Chondrocyte (in vitro differentiated cells): ENCODE measurements at places on chromosomes 11 and 22. TPM values are rescaled to one million over a fixed set of nuclear protein-coding genes. Genes with fewer than 3 reads are reported as not detected.

DNA sequence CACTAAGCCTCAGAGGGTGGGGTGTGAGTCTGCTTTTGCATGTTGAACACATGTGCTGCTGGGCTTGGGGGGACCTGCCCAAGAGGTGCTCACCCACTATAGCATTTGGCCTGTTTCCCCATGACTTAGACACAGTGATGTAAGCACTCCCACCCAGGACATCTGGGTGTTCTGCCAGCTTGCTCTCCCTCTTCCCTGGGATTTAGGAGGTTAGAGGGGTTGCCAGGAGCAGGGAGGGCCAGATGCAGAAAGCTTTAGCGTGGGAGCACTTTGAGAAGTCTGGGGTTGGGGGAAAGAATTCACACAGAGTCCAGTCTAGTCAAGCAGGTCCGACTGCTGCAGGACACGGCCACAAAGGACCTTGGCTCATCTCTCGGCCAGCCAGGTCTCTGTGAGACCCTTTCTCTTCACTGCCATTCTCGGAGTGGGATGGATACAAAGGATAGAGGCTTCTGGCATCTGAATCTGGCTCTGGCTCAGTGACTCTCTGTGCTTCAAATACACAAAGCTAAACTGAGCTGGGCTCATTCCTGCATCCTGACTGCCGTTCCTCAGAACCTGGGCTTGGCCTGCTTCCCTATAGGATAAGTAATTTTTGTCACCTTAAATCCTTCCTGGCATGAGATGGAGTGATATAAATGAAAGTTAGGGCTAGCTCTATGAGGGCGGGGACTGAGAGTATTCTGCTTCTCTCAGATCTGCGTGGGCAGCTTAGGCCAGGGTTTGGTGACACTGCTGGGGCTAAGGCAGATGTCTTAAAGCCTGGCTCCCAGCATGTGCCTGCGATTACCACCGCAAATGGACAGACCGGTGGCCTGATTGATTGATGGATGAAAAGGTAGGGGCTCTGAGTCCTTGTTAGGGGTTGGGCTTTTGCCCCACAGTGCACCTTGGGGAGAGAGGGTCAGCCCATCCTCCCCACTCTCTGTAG, 14.5 kb downstream of the USP2 start:
- no peak overlapping the region for H3K27ac ChIP-seq
- no peaks in the 10 kb centered on the region for H3K36me3 ChIP-seq
- DNase-seq, result peak; percentile 33
- no peak overlapping the region for H3K4me3 ChIP-seq
- H3K4me1 ChIP-seq, result peaks cover 45% of the 10 kb centered on the region

The CALCA gene
- not detected in 3 replicates for total RNA-seq

GRCh38 chr11:117017456-117017855, 80.8 kb downstream of the SIK3 start:
- H3K27me3 ChIP-seq, result no peaks in the 10 kb centered on the region
- H3K4me1 ChIP-seq, result peaks cover 1% of the 10 kb centered on the region
- H3K27ac ChIP-seq, result no peak overlapping the region
- DNase-seq, result no peak
- H3K36me3 ChIP-seq, result no peaks in the 10 kb centered on the region

The PGA5 gene
- not detected in 3 replicates for total RNA-seq

- H3K4me3 ChIP-seq, result peak overlapping the region; percentile 70
- DNase-seq, result no peak
- H3K4me1 ChIP-seq, result peaks cover 9% of the 10 kb centered on the region
Observed at GRCh38 chr11:119148720-119149017, 183 bp upstream of the ABCG4 start.

- peak within 1 kb of the TSS; percentile 34 for H3K27ac ChIP-seq
- H3K4me1 ChIP-seq, result peaks cover 17% of the 10 kb centered on the region
- no peaks in the 10 kb centered on the region for H3K36me3 ChIP-seq
- H3K27me3 ChIP-seq, result no peaks in the 10 kb centered on the region
Observed at GRCh38 chr11:9003573-9004182, at the start of gene NRIP3. Gene NRIP3, minus strand, starts transcription at chr11:9004001. Its CDS starts 66 bp downstream, at chr11:9003935.

- peaks cover 3% of the 10 kb centered on the region for H3K27me3 ChIP-seq
- no peak overlapping the region for H3K4me3 ChIP-seq
- no peaks in the 10 kb centered on the region for H3K36me3 ChIP-seq
- DNase-seq, result no peak
Observed at GRCh38 chr11:83692675-83693074, 406.5 kb upstream of the CCDC90B start.

The PRODH gene
- total RNA-seq, result 3.5 to 5.9 TPM (median 5.6 TPM) in 3 replicates

GRCh38 chr22:38213990-38214301, 12.2 kb downstream of the MAFF start:
- DNase-seq, result no peak
- no peak overlapping the region for H3K27ac ChIP-seq
- no peaks in the 10 kb centered on the region for H3K27me3 ChIP-seq
- H3K36me3 ChIP-seq, result peaks cover 6% of the 10 kb centered on the region
